ENCODE measurements at places on chromosomes 16 and 17. TPM values are rescaled to one million over a fixed set of nuclear protein-coding genes. Genes with fewer than 3 reads are reported as not detected.

Gene RAP1GAP2
- total RNA-seq: 20.2 TPM

Gene HAS3
- total RNA-seq: 51.4 TPM

Gene PRKAR1A
- 171 TPM for total RNA-seq

Gene ZNF205
- 9.2 TPM for total RNA-seq

Gene TNFSF13
- total RNA-seq: 0.72 TPM

Gene OSGIN1
- 25.8 TPM for total RNA-seq

Gene SPNS1
- 80.1 TPM for total RNA-seq

Gene PRR29
- total RNA-seq: 0.81 TPM

Gene CA4
- not detected for total RNA-seq

Gene PRAC2
- not detected for total RNA-seq

Gene GAST
- not detected for total RNA-seq

Gene TUBB3
- 167 TPM for total RNA-seq

Gene XAF1
- 0.24 TPM for total RNA-seq

Gene C16orf95
- total RNA-seq: 8.3 TPM

Gene CACNG5
- not detected for total RNA-seq

Gene GINS2
- 32.5 TPM for total RNA-seq

Gene RGS11
- 2.7 TPM for total RNA-seq

Gene ITGA2B
- 1.7 TPM for total RNA-seq

Gene C17orf107
- 0.30 TPM for total RNA-seq

Gene VMO1
- total RNA-seq: 1.5 TPM

Gene SLC38A8
- total RNA-seq: not detected

Gene ZNF646
- 9.7 TPM for total RNA-seq

Gene NKD1
- total RNA-seq: 0.54 TPM

All from A549 treated with RU486 at 1 μM for 4 hours (cell line).